ENCODE measurements at places on chromosomes 5 and 9.

- no peak for DNase-seq
These were observed 81.9 kb downstream of the PDZD2 start for GRCh38 chr5:31720811-31721345.

GRCh38 chr5:86565197-86565789, 52.4 kb upstream of the COX7C start:
- DNase-seq: no peak

GRCh38 chr5:52961274-52961681, 27.9 kb upstream of the ITGA2 start:
- peak; percentile 23 for DNase-seq

DNA sequence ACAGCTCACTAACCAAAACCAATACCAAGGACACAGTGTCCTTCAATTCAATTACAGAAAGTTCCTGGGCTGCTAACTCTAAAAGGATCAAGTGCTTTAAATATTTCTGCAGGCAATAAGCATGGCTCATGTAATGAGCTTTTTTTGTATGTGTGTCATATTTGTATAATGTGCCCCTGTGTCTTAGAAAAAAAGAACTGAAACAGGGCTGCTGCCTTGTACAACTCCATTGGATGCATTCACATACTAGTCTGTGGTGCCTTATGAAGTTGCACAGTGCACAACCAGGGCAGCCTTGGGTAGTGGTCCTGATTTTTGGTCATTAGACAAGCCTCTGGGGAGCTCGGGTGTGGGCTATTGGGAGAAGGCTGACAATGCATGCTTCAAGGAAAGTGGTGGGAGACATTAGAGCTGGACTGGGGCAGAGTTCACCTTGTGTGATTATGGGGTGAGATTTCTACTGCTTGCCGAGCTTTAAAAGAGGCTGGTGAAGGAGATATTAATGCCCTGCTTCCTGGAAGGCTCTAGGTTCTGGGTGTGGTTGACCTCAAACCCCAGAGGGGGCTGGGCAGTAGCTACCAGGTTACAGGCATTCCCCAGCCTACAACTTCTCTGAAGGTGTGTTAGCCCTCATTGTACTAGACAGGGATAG, 3.6 kb upstream of the CPEB4 start:
- no peak for DNase-seq
